T-helper 9 cell (primary cell): ENCODE measurements at places on chromosomes 12 and 14.

- DNase-seq, result no peak
Measured at GRCh38 chr14:70009961-70010360, 130.7 kb downstream of the SMOC1 start.

GRCh38 chr12:2679068-2679815, 115.5 kb upstream of the FKBP4 start:
- no peak for DNase-seq

- no peak for DNase-seq
Measured at GRCh38 chr12:99901181-99901580, 83.6 kb downstream of the ANKS1B start.

DNA sequence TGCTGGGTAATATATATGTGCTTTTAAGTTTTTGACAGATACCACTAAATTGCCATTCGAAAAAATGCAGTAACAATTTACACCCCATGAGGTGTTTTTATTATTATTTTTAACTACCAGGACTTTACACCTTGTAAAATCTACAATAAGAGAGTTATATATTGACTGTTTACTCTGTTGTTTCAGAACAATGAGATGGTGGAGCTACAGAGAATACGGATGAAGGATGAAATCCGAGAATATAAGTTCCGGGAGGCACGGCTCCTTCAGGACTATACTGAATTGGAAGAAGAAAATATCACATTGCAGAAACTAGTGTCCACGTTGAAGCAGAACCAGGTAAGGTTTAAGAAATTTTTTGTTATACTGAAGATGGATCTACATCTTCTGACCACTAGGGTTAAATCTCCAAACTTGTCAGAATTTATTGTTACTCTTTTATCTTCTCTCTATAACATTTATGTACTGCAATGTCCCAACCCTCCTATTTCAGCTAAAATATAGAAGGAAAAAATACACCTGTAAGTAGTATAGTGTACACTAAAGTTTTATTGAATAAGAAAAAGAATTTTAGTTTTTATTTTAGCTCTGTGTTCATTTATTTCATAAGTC, 105.4 kb upstream of the FGD4 start:
- no peak for DNase-seq

GRCh38 chr14:100393362-100393761, 70.2 kb downstream of the SLC25A47 start:
- DNase-seq, result no peak

- DNase-seq, result no peak
Measured at GRCh38 chr12:20142316-20142715, 226.0 kb upstream of the PDE3A start.

- no peak for DNase-seq
Measured at GRCh38 chr14:102200690-102201352, 61.1 kb downstream of the WDR20 start.

- DNase-seq, result no peak
Measured at GRCh38 chr14:64612021-64612380, 62.2 kb downstream of the PPP1R36 start.

GRCh38 chr12:88230271-88230670, 88.2 kb downstream of the TMTC3 start:
- DNase-seq, result no peak

- DNase-seq, result no peak
Measured at GRCh38 chr12:13425766-13426165, 229.2 kb downstream of the EMP1 start.

GRCh38 chr14:100584056-100585031, 2.9 kb downstream of the BEGAIN start:
- no peak for DNase-seq

DNA sequence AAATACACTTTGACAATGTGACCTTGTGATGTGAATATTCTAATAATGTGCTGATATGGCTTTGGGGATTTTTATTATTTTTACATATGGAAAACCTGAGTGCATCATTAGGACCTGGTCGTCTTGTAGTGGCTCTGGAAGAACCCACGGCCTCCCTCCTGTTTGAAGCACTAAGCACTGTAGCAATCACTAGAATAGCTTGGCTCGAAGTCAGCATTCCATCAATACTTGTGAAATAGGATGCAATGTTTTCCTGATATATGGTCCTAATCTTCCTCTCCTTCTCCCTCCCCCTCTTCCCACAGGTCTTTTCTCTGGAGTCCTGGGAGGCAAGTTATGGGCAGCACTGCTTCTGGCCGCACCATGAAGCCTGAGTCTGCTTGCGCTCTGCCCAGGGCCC, 71.9 kb downstream of the NRXN3 start:
- DNase-seq, result no peak

DNA sequence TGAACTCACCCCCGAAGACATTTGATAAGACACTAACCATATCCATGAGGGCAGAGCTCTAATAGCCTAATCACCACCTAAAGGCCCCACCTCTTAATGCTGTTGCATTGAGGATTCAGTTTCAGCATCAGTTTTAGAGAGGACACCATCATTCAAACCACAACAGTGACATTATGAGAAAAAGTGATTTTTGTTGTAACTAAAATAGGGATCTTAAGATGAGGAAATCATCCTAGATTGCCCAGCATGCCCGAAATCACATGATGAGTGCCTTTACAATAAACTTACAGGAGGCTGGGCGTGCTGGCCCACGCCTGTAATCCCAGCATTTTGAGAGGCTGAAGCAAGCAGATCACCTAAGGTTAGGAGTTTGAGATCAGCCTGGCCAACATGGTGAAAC, 9.7 kb upstream of the GLT1D1 start:
- no peak for DNase-seq
